ENCODE measurements at places on chromosomes 13 and 19.

DNA sequence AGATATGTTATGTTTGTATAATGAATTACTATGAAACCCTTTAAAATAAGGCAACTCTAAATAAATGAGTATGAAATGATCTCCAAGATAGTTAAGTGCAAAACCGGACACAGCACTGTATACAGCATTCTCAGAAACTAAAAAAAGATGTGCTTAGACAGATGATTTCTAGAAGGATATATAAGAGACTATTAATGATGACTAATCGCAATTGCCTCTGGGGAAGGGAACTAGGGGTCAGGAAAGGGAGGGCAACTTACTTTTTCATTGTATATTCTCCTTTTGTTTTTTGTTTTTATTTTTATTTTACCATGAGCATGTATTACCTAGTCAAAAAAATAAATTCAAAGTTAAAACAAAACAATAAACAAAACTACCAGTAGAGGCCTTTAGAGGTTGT lies 12.8 kb downstream of the PEG3 start:
- DNase-seq, result no peak

DNA sequence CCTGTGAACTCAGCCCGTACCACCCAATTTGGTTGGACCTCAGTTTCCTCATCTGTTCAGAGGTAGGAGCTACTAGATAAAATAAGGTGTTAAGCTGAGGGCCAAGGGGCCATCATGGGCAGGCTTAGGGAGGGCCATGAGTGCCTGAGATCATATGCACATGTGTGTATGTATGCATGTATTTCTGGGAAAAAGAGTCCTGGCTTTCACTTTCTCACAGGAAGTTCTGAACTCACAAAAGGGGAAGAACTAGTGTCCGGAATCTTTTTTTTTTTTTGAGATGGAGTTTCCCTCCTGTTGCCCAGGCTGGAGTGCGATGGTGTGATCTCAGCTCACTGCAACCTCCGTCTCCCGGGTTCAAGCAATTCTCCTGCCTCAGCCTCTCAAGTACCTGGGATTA lies 18.9 kb downstream of the TGFB1 start:
- DNase-seq, result no peak

DNA sequence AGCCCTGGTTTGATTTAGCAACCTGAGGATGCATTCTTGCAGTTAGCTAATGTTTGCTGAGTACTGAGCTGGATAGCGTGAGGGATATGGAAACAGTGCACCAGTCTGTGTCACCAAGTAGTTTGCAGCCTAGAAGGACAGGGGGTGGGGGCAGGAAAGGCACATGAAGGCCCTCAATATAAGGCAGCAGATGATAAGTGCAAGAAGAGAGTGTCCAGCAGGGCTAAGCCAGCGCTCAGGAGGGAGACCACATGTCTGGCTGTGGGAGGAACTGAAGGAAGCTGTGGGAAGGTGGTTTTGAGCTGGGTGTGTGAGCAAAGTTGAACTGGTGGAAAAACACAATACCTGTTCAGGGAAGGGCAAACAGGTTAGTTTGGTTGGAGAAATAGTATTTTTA lies 1.7 kb downstream of the CXCL17 start:
- no peak for DNase-seq

DNA sequence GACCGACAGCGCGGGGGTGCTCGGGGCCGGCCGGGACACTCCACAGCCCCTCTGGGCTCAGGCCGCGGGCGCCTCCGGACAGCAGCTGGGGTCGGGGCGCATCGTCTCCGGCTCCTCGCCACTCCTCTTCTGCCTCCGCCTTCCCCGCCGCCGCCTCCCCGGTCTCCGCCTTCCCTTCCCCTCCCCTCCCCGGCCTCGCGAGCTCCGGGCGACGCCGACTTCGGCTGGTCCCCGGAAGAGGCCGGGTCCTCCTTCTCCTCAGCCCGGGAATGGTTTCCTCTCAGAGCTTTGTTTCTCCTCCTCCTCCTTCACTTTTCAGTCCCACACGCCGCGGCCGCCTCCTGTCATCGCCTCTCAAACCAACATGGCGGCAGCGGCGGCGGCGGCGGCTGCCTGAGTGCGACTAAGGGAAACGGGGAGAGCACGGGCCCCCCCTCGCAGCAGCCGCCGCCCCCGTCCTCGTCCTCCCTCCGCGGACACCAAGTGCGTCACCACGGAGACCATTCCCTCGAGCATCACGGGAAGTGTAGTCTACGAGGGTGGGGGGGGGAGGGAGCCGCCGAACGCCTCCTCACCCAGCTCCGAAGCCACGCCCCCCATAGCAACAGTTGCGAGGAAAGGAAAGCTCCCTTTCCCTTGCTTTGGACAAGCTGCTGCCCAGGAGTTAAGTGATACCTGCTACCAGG lies at the start of gene UBL3:
UBL3 (minus strand) TSS at position 405 of the 686 bp plus-strand sequence. CDS start 1,079 bp downstream, outside the sequence.
- peak; percentile 98 for DNase-seq

DNA sequence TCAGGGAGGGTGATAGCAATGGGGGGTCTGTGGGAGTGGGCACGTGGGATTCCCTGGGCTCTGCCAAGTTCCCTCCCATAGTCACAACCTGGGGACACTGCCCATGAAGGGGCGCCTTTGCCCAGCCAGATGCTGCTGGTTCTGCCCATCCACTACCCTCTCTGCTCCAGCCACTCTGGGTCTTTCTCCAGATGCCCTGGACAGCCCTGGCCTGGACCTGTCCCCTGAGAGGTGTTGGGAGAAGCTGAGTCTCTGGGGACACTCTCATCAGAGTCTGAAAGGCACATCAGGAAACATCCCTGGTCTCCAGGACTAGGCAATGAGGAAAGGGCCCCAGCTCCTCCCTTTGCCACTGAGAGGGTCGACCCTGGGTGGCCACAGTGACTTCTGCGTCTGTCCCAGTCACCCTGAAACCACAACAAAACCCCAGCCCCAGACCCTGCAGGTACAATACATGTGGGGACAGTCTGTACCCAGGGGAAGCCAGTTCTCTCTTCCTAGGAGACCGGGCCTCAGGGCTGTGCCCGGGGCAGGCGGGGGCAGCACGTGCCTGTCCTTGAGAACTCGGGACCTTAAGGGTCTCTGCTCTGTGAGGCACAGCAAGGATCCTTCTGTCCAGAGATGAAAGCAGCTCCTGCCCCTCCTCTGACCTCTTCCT lies 9.3 kb upstream of the CEACAM7 start:
- peak; percentile 54 for DNase-seq

GRCh38 chr13:59094181-59094580 lies 1069.5 kb downstream of the DIAPH3 start:
- no peak for DNase-seq

- DNase-seq, result no peak
Measured at GRCh38 chr13:83372786-83373185, 509.5 kb downstream of the SLITRK1 start.

DNA sequence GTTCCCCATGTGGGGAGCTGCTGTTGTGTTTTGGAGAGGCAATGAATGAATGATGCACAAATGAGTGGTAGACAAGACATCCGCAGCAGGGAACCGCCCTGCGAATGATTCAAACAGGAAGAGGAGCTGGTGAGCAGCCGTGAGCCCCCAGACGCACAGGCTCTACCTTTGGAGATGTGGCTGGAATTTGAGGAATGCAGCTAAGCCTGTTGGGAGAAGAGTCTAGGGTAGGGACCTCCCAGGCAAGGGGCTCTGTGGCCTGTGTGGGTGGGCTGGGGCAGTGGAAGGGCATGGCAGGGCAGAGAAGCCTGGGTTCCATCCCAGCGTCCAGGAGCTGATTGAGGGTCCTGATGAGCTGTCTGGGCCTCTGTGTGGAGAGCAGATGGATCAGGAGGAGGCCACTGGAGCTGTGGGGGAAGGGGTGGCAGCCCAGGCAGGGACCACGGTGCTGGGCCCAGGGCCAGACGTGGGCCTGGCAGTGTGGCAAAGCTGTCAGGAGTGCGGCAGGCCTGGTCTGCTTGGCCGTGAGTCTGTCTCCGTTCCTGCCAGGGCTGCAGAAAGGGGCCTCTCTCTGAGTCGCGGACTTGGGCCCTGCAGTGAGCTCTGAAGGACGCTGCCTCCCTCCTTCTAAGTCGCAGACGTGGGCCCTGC lies 41.8 kb upstream of the DCUN1D2 start:
- no peak for DNase-seq

DNA sequence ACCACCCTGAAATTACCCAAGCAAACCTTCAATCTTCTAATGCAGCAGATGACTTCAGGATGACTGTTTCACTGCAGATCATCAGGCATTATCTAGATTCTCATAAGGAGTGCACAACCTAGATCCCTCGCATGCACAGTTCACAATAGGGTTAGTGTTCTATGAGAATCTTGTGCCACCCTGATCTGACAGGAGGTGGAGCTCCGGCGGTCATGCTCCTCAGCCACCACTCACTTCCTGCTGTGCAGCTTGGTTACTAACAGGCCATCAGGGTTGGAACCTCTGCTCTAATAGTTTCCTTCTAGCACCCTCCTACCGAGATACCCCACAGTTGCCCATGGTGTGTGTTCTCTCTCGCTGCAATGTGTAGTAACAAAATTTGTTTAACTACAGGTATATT lies 442.8 kb downstream of the FGF14 start:
- no peak for DNase-seq

- DNase-seq, result no peak
Measured at GRCh38 chr19:2888731-2889224, 11.9 kb upstream of the ZNF57 start.

GRCh38 chr13:67554746-67555452 lies 324.8 kb upstream of the PCDH9 start:
- no peak for DNase-seq

GRCh38 chr13:44842158-44842557 lies 147.1 kb downstream of the NUFIP1 start:
- DNase-seq, result no peak

DNA sequence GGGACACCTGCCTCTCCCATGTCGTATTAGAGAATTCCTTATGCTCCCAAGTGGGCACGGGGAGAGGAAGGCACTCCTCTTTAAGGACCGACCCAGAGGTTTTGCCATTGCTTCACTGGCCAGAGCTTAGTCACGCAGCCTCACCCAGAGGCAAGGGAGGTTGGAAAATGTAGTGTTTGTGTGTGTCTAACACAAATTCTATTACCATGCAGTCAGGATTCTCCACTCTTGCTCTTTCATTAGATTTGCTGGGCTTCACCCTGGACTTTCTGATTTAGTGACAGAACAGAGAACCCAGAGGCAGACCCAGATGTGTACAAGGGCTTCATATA lies 14.6 kb upstream of the NCCRP1 start:
- DNase-seq, result no peak

DNA sequence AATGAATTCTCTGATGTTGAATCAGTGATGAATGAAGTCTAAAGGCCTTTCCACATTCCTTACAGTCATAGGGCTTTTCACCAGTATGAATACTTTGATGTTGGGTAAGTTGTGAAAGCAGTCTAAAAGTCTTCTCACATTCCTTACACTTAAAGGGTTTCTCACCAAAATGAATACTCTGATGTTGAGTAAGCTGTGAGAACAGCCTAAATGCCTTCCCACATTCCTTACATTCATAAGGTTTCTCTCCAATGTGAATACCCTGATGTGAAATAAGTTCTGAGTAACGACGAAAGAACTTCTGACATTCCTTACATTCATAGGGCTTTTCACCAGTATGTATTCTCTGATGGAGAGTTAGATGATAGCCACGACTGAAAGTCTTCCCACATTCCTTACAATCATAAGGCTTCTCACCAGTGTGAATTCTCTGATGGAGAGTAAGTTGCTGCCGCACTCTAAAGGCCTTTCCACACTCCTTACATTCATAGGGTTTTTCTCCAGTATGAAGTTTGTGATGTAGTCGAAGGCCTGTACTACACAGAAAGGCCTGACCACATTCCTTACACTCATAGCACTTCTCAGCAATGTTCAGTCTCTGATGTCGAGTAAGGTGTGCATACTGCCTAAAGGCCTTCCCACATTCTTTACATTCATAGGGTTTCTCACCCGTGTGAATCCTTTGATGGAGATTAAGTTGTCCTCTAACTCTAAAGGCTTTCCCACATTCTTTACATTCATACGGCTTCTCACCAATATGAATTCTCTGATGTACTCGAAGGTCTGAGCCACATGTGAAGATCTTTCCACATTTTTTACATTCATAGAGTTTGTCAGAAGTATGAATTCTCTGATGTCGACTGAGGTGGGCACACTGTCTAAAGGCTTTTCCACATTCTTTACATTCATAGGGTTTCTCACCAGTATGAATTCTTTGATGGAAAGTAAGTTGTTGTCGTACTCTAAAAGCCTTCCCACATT lies 19.9 kb downstream of the ZFP30 start:
- no peak for DNase-seq

DNA sequence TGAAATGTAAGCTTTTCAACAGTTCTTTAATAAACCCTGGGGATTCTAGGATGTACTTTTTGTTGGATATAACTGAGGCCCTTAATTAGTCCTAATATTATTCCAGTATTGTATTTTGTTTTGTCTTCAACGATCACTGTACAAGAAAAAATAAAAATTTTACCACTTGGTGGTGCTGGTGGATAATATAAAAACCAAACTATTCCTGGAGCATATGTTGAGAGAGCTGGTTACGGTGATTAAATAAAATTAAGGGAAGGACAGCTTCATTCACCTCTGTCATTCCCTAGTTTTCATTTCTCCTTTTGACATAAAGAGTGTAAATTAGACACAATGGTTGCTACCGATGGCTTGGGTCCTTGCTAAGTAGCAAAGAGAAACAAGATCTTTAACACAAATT lies 598.6 kb upstream of the PCDH20 start:
- DNase-seq, result no peak

- DNase-seq, result no peak
Measured at GRCh38 chr13:34667286-34668218, 274.5 kb upstream of the NBEA start.

DNA sequence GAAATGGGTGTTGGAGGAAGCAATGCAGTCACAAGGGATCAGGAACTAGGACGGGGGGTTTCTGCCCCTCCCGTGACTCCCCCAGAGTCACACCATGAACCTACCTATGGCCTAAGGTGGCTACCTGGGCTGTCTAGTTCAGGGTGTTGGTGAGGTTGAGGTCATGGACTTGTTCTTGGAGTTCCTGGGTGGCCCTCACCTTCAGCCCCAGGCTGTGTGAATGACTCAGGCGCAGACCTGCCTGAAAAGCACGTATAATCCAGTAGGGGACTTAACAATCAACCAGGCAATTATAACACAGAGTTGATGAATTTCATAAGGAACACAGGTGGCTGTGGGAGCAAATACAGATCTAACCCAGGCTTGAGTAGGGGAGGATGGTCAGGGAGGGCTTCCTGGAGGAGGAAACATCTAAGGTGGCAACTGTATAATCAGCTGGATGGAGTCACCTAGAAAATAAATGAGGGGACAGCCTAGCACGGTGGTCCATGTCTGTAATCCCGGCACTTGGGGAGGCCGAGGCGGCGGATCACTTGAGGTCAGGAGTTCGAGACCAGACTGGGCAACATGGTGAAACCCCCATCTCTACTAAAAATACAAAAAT lies 25.6 kb upstream of the ADGRE1 start:
- DNase-seq, result no peak

All from coronary artery (tissue), 2 donors.